ENCODE measurements at places on chromosomes 16 and 17.

DNA sequence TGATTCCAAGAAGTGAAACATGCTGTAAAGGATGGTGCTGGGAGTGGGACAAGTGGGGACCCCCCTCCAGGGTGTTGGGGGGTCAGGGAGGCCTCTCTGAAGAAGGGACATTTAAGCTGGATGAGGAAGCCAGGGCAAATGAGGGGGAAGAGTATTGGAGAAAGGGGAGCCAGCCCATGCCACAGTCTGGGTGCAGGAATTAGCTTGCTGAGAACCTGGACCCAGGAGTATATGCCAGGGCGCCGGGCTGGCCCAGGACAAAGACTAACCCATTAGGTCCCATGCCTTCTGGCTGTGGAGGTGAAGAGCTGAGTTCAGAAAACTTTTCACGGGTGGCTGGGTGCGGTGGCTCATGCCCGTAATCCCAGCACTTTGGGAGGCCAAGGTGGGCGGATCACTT is 45.6 kb upstream of the PIK3R6 start:
- no peak for DNase-seq

GRCh38 chr17:40171750-40172149 is 5.5 kb upstream of the RAPGEFL1 start:
- no peak for DNase-seq

DNA sequence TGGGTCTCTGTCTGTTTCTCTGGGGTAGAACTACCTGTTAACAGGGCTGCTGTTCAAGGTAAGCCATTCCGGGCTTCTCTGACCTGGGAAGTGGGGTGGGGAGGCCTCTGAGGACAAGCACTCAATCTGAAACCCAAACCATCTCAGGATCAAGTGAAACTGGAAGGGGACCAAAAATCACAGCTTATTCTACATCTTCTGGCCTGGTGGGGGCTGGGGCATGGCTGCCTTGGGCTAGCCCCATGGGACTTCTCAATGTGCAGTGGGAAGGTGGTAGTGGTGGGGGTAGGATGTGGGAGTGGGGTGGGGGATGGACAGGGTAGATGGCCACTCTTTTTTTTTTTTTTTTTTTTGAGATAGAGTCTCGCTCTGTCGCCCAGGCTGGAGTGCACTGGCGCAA is 5.5 kb downstream of the FLOT2 start:
- no peak for DNase-seq

GRCh38 chr16:927406-927805 is 43.4 kb downstream of the LMF1 start:
- DNase-seq: no peak

DNA sequence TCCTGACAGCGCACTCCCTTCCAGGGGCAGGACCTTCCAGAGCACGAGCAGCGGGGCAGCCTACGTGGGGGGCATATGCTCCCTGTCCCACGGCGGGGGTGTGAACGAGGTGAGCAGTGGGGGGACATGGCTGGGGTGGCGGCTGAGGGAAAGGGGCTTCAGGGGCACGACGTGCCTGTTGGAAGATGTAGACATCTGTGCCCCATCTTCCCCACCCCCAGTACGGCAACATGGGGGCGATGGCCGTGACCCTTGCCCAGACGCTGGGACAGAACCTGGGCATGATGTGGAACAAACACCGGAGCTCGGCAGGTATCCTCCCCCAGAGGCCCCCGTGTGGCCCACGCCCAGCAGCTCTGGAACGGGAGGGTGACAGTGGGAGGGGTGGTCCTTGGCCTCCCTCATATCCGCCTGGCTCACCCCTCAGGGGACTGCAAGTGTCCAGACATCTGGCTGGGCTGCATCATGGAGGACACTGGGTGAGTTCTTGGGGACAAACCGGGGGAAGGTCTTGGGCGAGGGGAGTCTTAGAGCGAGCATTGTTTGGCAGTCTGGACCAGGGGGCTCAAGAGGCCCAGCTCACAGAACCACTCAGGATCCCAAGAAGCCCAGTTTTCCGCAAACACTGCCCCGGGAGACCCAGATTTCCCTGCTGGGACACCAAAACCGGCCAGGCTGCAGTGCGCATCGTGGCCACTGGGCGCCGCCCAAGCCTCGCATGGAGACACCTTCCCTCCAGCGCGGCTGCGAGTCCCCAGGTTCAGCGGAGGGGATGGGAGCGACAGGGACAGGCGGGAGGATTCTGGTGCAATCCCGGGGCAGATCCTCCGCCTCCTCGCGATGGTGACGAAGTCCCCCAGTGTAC is 15.7 kb downstream of the ADAM11 start:
- DNase-seq: peak; percentile 33

DNA sequence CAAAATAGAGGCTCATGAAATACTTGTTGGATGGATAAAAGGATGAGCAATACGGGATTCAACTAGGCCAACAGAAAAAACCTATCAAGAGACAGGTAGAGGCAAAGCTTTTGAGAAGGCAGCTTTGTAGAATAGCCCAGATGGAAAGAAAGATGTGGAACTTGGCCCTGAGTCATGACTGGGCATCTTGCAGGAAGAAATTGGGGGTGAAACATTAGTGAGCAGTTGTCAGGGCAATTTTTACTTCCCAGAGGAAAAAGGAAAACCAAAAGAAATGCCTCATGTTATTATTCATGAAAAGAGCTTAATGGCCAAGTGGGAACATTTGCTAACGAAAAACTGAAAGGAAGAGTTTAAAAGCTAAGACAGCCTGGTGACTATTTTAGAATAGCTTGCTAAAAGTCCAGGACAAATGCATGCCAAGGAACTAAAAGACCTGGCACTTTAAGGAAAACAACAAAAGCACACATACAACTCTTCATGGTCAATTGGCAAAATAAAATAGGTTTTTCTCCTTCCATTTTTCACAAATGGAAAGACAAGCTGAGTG is 180.1 kb downstream of the HS3ST3A1 start:
- DNase-seq: no peak

- DNase-seq: peak; percentile 87
These were observed 28.8 kb downstream of the ABCC12 start for GRCh38 chr16:48126801-48127644.
